ENCODE measurements at places on chromosomes 13 and 19. TPM values are rescaled to one million over a fixed set of nuclear protein-coding genes. Genes with fewer than 3 reads are reported as not detected.

ZNF99 gene
- total RNA-seq: not detected

LILRB1 gene
- not detected for total RNA-seq

ZNF528 gene
- total RNA-seq: 19.5 TPM

DNA sequence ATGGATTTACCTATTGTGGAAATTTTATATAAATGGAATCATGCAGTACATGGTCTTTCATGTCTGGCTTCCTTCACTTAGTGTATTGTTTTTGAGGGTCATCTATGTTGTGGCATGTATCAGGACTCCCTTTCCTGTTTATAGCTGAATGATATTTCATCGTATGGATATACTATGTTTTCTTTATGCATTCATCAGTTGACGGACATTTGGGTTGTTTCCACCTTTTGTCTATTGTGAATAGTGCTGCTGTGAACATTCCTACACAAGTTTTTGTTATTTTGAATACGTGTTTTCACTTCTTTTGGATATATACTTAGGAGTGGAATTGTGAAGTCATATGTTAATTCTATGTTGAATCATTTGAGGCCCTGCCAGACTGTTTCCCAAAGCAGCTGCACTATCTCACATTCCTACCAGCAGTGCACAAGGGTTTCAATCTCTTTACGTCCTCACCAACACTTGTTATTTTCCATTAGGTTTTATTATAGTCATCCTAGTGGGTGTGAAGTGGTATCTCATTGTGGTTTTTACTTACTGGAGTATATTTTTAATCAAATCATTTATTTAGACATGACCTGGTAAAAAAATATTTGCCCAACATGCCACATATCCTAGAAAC lies 262.7 kb downstream of the DLEU7 start:
- no peak for DNase-seq

ZNF534 gene
- total RNA-seq: not detected

DNA sequence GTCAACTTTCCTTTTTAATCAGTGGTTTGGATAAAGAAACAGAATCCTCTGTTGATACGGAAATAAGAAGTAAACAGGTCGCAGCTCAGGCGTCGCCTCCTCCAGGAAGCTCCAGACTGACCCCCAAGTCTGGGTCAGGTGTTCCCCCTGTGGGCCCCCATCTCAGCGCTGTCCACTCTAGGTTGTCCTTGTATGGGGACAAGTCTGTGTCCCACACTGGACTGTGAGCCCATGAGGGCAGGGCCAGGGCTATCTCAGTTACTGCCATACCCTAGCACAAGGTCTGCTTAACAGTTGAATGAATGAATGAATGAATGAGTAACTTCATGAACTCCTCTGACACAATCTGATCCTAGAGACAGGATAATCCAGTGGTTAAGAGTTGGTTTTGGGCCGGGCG lies 7.5 kb downstream of the CLASRP start:
- no peak for DNase-seq

DNA sequence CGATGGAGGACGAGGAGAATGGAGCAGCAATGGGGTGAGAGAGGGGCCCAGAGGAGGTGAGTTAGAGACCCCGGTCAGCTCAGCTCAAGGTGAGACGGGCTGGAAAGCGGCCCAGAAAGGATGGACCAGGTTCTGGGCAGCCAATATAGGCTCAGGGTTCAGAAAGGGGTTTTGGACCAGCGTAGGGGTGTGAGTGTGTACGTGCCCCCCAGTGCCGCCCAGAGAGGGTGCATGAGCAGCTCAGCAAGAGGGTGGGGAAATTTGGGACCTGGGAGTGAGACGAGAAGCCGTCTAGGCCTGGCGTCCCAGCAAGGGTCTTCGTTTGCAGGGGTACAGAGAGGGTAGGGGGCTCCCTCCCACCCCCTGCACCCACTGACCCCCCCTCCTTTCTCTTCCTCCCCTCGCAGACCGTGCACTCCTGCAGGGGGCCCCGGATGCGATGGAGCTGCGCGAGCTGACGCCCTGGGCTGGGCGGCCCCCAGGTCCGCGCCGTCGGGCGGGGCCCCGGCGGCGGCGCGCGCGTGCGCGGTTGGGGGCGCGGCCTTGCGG lies 12.1 kb downstream of the FUT6 start:
- no peak for DNase-seq

DNA sequence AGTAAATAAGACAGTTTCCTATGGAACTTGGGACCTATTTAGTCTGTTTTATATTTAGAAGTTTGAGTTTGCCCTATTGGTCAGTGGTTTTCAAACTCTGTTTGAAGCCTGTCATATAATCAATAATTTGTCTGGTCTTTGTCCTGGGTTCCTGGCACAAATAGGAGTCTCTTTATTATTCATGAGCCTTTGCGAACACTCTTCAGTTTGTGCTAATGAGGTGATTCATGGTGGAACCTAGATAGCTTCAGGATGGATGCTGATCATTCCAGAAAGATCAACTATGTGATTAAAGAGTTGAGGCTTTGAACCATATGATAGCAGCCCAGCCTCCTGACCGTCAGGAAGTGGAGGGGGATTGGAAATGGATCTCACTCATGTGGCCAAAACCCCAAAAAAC lies 10.0 kb upstream of the VWA8 start:
- no peak for DNase-seq

ADGRE3 gene
- total RNA-seq: not detected

URAD gene
- not detected for total RNA-seq

BST2 gene
- 198 TPM for total RNA-seq

DNA sequence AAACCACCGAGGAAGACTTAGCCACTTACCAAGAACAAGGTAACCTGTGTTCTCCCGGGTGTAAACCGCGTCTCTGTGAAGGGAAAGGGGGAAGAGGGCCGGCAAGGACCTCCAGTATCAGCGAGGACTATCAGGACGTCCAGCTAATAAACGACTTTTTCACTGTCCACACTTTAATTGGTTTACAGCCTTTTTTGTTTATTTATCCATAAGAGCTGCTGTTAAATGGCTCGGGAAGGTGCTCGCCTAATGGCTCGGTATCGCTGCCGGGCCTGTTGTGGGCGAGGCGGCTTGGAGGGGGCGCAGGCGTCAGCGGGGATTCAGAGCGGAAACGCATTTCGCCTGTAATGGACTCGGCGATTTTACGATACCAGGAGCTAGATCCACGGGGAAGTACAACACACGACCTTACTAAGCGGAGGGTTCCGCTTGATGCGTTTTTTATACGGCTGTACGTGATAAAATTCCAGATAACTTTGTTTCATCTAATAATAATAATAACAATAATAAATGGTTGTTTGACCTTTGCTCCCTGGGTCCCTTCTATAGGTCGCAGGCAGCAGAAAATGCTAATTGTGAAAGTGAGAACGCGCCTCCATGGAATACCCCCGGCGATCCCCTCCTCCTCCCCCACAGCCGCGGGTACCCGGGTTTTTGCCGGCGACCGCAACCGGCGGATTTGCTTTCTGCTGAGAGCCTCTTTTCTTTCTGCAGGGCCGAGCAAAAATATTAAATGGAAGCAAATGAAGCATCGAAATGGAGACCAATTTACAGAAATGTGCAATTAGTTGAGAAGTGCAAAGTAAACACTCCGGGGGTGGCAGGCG lies 2.5 kb upstream of the PDX1 start:
- DNase-seq: no peak

GRCh38 chr13:27110056-27110746 lies 61.4 kb downstream of the USP12 start:
- no peak for DNase-seq

DNA sequence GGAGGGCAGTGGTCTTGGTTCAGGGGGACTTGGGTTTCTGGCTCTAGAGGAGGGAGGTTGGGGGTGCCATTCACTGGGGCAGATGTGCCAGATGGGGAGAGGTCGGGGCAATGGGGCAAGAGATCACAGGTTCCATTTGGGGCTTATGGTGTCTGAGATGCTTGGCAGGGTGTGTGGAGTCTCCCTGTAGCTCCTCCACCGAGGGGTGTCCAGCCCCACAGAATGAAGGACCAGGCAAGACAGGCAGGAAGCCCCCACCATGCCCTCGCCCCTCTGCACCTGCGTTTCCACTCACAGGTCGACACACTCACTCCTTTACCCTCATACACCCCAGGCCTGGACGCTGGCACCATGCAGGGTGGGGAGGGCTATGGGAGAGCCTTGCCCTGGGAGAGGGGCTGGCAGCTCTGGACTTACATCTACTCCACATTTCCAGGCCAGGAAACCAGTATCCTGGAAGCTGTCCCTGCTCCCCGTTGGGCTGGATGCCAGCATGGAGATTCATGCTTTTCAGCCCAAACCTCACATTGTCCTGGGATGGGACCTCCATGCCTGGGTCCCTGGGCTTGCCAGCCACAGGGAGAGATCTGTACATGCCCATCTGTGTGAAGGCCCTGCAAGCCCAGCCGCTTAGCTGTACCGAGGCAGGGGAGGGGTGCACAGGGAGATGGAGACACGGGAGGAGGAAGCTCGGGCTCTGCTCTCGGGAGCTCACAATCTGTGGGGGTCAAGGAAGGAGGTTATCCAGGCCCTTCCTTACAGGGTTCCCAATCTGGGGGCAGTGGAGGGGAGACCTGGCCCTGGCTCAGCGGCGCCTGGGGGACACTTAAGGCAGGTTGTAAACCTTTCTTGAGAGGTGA lies 77.1 kb downstream of the CHST8 start:
- no peak for DNase-seq

DNA sequence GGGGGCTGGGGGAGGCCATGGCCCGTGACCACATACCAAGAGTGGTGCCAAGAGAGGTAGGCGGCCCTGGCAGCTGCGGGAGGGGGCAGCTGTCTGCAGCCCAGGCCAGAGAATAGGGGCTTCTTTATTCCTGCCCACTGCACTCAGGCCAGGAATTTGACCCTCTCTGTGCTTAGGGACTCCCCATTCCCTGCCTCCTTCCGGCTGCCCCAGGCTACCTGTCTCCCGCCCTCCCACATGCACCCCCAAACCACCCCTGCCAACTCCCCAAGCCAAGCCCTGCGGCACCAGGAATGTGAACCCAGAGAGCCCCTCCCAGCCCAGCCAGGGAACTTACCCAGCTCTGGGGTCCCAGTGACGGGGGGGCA lies 687 bp downstream of the PLEKHA4 start:
- no peak for DNase-seq

- DNase-seq: no peak
Measured at GRCh38 chr13:44662515-44662914, 86.4 kb upstream of the TSC22D1 start.

- DNase-seq: no peak
Measured at GRCh38 chr19:50794876-50795663, 4.9 kb downstream of the ACP4 start.

KISS1R gene
- 0.72 TPM for total RNA-seq

DNA sequence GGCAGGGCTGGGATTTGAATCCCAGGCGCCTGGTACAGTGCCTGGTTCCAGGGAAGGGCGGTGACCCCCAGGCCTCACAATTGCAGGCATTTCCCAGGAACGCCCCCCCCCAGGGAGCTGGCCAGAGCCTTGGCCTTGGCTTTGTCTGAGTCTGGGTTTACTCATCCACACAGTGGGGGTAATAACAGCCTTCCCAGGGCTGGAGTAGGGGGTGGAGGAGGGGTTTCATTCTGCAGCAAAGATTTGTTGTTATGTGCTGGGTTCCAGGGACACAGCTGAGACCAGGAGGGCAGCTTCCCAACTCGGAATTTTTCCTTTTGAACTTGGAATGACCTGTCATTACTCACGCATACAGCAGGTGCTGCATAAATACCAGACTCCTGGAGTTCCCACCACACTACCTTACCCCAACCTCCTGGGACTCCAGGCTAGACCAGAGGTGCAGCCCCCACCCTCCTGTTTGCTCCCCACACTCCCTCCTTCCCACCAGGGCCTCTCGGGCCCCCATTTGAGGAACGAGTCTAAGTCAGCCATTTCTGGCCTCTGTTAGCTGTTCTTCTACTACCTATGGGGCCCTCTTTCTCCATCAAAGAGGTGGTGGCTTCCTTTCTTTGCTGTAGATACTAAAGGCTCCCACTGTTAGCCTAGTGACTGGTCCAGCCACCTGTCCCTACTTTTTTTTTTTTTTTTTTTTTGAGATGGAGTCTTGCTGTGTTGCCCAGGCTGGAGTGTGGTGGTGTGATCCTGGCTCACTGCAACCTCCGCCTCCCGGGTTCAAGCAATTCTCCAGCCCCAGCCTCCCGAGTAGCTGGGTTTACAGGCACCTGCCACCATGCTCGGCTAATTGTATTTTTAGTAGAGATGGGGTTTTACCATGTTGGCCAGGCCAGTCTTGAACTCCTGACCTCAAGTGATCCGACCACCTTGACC lies 1.6 kb upstream of the ADAMTS10 start:
- no peak for DNase-seq

GRCh38 chr13:19795956-19796355 lies 13.2 kb upstream of the PSPC1 start:
- DNase-seq: no peak

DNA sequence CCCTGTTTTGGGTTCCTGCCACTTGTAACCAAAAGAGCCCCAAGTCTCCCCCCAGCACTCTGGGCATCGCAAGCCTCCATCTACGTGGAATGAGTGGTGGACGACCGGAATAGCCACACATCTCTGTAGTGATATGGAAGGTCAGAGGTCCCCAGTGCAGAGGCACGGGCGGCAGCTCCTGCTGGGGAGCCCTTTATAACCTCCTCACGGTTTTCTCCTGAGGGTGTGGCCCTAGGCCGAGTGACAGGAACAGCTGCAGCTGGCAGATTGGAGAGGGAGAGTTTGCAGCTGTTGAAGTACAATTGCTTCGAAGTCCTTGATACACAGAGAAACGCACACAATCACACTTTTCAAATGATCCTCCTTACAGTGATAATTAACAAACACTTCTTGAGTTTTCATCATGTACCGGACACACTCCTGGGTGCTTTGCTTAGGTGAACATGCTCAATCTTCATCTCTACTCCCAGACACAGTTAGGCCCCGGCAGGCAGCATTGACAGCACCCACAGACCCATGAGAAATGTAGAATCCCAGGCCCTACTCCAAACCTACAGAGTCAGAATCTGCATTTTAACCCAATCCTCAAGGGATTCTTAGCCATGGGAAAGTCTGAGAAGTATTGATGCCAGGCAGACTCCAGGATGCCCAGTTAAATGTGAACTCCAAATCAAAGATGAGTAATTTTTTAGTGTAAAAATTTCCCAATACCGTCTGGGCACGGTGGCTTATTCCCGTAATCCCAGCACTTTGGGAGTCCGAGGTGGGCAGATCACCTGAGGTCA lies 4.9 kb upstream of the ZNF787 start:
- DNase-seq: no peak

DNA sequence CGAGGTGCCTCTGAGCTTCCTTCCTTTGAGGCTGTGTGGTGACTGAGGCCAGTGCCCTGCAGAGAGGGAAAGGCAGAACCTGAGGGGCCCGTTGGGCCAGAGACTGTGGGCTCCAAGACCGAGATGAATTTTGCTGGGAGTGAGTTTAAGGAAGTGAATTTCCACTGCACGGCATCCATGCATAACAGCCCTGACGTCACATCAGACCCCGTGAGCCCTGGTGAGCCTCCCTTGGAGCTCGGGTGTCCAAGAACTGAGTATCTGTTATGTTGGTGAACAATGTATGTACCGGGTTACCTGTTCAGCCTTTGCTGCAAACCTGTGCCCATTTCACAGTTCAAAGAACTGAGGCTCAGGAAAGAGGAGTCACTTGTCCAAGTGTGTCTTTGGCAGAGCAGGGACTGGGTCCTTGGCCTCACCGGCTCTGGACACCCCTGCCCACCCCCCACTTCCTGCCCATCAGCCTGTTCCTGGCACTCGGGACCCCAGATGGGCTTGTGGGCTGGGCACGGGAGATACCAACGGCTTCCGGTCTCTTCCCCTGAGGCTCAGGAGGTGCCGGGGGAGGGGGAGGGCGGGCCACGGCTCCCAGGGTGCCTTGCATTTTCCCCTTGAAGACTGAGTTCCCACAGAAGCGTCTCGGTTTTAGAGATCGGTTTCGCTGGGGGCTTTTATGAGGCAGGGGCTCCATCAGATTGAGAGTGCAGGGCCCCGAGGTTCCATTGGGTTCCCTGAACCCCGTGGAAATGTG lies 33.7 kb downstream of the NFILZ start:
- peak; percentile 61 for DNase-seq
